ENCODE measurements at places on chromosomes 3 and 15.

GRCh38 chr3:179884136-179884535 is 152.6 kb downstream of the PEX5L start:
- no peak for DNase-seq

DNA sequence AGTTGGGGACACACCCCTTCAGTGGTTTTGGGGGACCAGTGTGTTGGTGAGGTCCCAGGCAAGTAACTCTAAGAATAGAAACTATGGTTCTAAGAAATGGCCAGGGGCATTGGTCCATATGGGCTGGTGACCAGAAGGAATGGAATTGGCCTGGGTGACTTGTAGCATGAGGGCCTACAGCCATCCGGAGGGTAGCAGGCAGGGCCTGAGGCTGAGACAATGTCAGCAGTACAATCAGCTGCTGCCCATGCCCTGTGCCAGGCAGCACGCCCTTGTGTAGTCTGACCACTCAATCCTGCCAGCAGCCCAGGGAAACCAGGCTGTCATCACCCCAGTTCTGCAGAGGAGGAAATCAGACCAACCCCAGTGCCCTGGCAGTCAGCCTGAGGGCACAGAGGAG is 100.6 kb downstream of the DNAJB8 start:
- no peak for DNase-seq

GRCh38 chr3:49906073-49906743 is 2.5 kb upstream of the MST1R start:
- no peak for DNase-seq

DNA sequence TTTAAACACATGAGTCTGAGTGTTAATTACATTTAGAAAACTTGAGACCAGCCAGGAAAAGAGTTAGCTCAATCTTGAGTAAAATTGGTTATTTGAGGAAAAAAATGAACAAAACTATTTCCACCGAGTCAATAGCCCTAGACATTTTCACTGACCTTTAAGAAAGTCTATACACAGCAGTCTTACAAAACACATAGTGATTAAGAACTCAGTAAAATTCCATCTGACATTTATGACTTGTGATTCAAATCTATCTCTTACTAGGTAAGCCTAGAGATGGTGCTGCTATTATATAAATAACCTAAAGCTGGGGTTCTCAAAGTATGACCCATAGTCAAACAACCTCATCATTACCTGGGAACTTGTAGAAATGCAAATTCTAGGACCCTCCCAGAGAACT is 109.1 kb upstream of the COL8A1 start:
- no peak for DNase-seq

DNA sequence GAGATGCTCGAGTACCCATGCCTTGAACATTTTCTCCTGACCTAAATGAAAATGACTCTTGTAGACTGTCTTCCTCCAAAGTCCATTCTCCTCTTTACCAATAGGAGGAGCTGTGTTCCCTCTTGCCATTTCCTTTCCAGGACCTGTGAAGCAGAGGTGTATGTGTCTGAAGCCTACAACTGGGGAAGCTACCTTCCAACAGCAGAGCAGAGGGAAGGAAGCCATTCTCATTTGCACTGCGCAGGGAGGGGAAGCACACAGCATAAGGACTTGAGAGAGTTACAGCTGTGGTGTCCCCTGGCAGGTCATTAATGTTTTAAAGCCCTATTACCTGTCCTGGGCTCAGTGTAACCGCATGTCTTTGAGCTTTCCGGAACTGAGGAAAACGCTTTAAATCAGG is 38.7 kb downstream of the HSPBAP1 start:
- DNase-seq: no peak

DNA sequence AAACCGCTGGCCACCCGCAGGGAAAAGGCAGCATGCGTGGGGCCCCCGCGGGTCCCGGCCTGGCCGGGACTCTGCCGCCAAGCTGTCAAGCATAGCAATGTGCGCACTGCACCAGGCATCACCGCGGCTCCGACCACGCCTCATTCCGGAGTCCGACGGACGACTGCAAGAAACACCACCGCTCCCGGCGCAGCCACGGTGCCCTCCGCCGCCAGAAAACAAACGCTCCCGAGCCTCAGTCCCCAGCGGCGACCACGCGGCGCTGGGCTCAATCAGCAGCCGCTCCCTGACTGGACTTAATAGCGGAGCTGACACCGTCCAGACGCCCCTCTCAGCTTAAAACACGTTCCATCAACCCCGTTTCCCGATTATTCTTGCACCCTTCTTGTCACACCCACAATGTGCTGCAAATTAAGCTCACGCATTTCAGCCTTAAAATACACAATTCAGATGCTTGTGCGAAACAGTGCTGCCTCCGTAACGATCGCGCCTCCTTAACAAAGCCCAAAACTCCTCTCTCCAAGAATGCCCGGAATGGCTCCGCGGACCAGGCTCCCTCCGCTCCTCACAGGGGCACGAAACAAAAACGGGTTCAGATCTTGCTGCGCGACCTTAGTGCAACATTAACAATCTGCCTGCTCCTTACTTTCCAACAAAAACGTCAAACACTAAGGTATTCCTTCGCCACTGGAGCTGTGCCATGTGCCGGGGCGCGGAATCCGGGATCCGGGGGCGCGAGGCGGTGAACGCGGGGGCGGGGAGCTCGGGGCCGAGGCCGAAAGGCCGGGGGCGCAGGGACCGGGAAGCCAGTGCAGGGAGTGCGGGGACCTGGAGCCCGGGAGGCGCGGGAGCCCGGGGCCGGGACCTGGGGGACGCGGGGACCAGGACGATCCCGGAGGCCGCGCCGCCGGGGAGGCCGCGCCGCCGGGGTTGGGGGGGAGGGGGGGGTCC is 655 bp downstream of the CYFIP1 start:
- no peak for DNase-seq

- no peak for DNase-seq
Observed at GRCh38 chr3:196513697-196514349, 1.3 kb downstream of the SMCO1 start.

GRCh38 chr3:11690863-11691766 is 47.4 kb upstream of the VGLL4 start:
- DNase-seq: peak; percentile 39

DNA sequence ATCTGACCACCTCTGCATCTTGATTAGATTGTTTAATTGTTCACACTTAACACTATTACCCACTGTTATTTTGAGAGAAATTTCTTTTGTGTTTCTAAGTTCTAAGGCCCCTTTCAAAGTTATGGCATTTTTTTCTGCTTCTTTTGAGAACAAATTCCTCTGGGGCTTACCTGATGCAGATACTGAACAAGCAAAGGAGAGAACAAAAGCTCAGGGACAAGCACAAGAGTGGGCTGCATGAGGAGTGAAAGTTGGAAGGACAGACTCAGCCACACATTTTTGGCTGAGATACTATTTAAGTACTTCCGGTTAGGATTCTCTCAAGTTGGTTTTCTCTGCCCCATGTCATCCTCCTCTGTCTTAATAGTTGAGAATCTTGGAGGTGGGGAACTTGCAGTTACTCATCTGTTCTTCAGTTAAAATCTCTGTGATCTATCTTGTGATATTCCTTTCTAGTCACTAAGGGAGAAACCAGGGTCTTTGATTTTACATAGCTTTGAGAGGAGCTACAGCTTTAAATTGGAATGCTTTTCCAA is 54.7 kb downstream of the CMTM6 start:
- DNase-seq: no peak

GRCh38 chr3:59143447-59143846 is 93.6 kb upstream of the CFAP20DC start:
- DNase-seq: no peak

- no peak for DNase-seq
Observed at GRCh38 chr3:24639481-24640329, 145.1 kb upstream of the THRB start.

GRCh38 chr3:190012784-190013183 is 107.9 kb downstream of the P3H2 start:
- no peak for DNase-seq

DNA sequence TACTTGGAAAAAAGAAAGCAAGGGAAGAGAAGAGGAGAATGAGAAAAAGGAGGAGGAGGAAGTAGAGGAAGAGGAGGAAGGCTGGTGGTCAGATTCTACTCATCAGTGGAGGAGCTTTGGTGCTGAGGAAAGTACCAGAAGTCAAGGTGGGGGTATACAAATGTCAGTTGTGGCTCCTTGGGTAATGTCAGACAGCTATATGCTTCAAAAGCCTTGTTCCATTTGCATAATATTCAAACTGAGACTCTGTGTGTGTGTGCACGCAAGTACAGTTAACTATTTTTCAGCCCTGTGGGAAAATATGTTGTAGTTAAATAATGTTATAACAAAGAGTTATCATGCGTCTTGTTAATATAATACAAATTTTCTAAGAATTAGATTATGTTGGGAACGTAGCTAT is 609.7 kb downstream of the PDCD6IP start:
- no peak for DNase-seq

GRCh38 chr3:63914312-63914711 is 2.1 kb upstream of the SCAANT1 start:
- DNase-seq: peak; percentile 54

- DNase-seq: no peak
Observed at GRCh38 chr3:54134713-54135112, 12.4 kb downstream of the CACNA2D3 start.

- DNase-seq: no peak
Observed at GRCh38 chr15:91196768-91197167, 96.7 kb downstream of the SV2B start.

GRCh38 chr15:71945012-71945411 is 134.7 kb downstream of the NR2E3 start:
- DNase-seq: no peak

DNA sequence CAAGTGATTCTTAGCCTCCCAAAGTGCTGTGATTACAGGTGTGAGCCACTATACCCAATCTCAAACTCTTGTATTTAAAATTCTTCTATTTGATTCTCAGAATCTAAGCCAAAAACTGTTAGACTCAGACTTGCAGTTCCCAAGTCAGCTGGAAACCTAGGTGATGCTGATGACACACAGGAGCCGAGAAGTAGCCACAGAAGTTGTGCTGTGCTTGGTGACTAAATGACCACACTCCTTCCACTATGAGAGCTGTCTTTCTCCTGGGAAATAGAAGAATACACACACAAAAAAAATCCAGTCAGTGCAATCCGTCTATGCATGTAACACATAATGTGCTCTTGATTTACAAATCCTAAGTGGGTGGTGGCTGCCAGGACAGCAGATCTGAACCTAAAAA is 33.9 kb downstream of the ILDR1 start:
- no peak for DNase-seq

GRCh38 chr3:141642215-141642614 is 95.9 kb upstream of the RNF7 start:
- no peak for DNase-seq

DNA sequence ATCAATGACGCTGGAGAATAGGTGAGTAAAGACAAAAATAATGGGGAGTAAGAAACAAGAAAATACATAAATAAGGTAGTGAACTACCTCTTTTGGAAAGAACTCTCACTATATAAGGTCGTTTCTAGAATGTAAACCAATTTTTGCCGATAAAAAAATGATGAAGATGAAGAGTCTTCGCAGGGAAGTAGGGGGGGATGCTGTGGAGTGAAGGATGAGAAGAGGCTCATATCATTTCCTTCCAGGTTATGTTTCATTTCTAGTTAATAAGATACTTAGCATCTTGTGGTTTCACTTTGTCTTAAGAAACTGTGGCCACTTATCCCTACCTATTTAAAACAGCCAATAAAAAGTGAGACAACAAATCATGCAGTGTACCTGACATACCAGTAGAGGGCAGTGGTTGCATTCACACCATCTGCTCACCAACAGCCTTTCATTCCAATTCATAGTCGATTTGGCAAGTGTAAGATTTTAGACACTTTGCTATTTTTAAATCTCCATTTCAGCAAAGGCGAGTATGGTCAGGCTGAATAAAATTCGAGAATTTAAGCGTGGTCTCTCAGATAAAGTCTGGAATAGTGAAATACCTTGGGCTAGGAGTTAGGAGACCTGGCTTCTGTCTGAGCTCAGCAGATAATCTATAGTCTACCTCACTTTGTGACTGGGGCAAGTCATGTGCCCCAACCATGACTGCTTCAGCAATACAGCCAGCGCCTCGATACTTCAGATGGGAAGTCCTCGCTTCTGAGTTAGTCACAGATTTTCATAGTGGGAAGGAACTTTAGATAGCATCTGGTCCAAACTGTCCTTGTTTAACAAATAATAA is 28.9 kb upstream of the ICE2 start:
- peak; percentile 29 for DNase-seq

- DNase-seq: no peak
Observed at GRCh38 chr3:11556851-11557644, 86.7 kb downstream of the VGLL4 start.

All from retinal pigment epithelial cell (primary cell).